T1000 (cell line): ENCODE measurements at places on chromosomes 3 and 15.

- no peak for DNase-seq
Measured at GRCh38 chr3:133944181-133944580, 48.5 kb upstream of the RAB6B start.

DNA sequence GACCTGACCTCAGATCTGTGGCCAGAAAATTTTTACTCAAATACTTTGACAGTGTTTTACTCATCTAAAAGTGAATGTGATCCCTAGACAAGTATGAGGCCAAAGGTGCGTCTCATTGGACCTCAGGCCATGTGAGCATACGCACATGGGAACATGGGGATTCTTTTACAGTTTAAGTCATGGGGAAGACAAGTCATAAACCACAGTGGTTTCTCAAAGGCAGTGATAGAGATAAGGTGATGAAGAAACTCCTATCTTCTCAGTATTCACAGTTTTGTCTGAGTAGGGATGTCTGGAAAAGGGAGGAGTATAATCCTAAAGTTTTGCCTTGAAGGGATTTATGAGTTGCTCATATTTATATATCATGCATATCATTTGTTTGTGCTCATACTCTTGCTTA is 173.8 kb downstream of the FNDC3B start:
- no peak for DNase-seq

- DNase-seq = peak; percentile 51
Measured at GRCh38 chr3:75329476-75330097, 334.5 kb upstream of the FRG2C start.

- no peak for DNase-seq
Measured at GRCh38 chr3:160643994-160644393, 33.0 kb upstream of the ARL14 start.

- DNase-seq = no peak
Measured at GRCh38 chr15:71471347-71471746, 339.0 kb upstream of the NR2E3 start.

GRCh38 chr3:42539871-42540714 is 37.6 kb downstream of the VIPR1 start:
- no peak for DNase-seq

DNA sequence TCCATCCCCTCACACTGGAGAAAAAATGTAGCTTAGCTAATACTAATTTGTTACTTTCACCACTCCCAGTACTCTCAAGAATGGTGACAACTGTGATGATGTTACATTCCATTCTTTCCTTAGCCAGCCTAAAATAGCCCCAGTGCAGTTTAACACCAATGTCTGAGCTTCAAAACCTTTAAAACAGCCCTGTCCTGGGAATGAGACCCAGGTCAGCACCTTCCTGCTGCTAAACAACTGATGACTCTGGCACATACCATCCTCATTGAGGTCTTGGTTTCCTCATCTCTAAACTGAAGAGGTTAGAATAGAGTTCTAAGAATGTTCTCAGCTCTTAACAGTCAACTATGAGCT is 3.8 kb downstream of the SCAMP2 start:
- no peak for DNase-seq

- no peak for DNase-seq
Measured at GRCh38 chr3:73513260-73513659, 111.5 kb downstream of the PDZRN3 start.

DNA sequence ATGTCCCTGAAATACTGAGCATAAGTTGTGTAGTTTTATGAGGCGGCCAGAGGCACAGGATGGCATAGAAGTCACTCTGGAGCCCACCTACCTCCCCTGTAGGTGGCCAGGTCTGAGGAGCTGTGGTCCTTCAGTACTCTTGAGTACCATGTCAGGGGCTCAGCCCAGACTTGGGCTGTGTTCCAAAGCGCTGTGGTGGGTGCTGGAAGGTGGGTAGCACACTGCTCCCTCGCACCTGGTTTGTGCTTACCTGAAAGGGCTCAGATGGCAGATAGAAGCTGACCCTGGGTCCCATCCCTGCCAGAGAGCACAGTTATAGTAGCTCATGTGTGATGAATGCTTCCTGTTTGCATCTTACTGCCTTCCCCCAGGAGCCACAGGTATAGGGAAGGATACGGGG is 15.5 kb downstream of the NISCH start:
- DNase-seq = no peak

GRCh38 chr3:128423525-128424147 is 43.1 kb downstream of the DNAJB8 start:
- no peak for DNase-seq

GRCh38 chr3:8608041-8608790 is 36.4 kb downstream of the SSUH2 start:
- DNase-seq = no peak

GRCh38 chr15:73950831-73951561 is 24.7 kb downstream of the LOXL1 start:
- peak; percentile 68 for DNase-seq

DNA sequence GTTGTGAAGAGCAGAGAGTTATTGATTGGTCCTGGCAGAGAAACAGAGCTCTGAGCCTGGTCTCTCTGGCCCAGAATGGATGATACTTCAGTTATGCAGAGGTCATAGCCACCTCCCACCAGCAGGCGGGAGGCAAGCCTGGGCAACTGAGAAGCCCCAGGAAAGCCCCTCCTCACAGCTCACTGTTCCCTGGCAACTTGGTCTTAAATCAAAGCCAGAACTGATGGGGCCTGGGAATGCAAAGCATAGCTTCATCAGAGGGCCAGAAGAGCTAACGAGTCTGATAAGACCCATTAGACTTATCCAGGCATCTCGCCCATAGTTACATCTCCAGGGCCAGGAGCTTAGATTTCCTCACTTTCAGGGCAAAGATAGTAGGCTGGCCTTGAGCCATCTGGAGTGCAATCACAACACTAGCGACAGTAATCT is 5.5 kb upstream of the COLQ start:
- DNase-seq = no peak

GRCh38 chr3:15519096-15519495 is 2.4 kb downstream of the COLQ start:
- no peak for DNase-seq

DNA sequence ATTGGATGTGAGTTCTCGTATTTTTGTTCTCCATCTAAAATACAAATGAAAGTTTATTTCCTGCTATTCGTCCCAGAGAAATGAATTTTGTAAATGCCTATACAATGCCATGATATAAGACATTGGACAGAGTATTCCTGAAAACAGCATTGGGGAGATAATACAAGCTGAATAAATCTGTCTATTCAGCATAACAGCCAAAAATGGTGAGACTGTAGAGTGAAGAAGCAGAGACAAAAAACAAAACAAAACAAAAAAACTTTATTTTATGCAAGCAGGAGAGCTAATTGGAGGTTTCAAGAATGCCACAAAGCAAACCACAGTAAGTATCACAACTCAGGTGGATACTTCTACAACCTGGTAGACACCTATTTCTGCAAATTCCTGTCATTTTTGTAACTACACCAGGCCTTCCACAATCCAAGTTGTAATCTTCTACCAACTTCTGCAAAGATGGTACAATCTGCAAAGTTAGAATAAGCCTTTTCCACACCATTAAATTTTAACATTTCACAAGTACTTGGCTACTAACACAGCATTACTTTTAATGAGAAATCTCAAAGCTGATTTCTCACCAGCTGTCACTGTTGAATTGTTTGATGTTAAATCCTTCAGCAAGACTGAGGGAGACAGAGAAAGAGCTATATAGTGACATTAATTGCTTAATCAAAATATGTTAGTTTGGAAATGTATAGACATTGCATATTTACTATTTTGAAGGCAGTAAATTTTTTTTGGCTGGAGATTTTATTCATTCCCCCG is 163.1 kb downstream of the CLSTN2 start:
- no peak for DNase-seq

- no peak for DNase-seq
Measured at GRCh38 chr3:150913133-150913922, 8.1 kb upstream of the MINDY4B start.

- no peak for DNase-seq
Measured at GRCh38 chr3:106206146-106206545, 337.3 kb upstream of the CBLB start.

- DNase-seq = no peak
Measured at GRCh38 chr15:64596701-64597476, 136.5 kb downstream of the ZNF609 start.

DNA sequence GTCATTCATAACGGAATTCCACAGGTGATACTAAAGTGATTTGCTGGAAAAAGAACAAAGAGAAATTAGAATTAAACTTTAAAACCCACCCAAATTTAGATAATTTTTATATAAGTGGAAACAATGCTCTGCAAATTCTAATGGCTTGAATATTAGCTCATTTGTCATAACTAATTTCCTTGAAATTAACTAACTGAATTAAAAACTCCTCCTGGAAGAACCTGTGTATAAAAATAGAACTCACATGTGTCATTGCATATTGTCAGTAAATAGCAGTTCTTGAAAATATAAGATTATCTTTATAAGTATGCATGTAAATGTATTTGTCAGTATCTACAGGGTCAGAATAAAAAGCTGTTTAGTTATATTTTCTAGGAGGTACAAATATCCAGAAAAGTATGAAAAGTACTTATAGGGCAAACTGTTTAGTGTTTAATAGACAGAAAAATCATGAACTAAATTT is 16.3 kb downstream of the ZIC1 start:
- no peak for DNase-seq

DNA sequence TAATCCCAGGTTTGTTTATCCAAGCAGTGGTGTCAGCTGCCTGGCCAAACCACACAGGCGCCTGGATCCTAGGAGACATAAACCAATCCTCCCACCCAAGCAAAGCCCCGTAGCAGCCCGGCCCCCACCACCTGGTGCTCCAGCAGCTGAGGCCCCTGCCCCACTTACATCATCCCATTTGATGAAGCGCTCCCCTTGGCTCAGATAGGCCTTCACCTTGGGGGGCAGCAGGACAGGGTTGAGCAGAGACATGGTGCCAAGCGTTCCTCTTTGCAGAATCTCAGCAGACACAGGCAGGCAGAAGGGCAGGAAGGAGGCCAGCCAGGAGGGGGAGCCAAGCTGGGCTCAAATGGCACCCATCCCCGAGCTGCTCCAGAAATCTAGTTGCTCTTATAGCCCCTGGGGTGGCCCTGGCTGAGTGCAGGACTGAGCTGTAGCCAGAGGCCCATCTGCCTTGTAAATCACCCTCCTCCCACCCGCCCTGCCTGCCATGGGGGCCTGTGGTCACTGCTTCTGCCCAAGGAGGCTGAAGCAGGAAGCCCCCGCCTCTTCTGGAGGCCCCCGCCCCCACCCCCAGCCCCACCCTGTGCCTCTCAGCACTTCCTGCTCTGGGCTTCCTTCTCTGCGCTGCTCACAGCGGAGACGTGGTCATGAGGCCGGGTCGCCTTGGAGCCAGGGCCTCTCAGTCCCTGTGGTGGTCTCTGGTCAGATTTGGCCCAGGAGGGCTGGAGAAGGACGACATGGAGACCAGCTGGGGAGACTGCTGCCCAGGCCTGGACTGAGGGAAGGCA is at the start of gene PLCB2:
TSS of gene PLCB2 (minus strand) at position 515 of the 791 bp plus-strand sequence. CDS start at position 252, 263 bp downstream.
- no peak for DNase-seq

- no peak for DNase-seq
Measured at GRCh38 chr15:94021621-94022320, 209.6 kb upstream of the MCTP2 start.

DNA sequence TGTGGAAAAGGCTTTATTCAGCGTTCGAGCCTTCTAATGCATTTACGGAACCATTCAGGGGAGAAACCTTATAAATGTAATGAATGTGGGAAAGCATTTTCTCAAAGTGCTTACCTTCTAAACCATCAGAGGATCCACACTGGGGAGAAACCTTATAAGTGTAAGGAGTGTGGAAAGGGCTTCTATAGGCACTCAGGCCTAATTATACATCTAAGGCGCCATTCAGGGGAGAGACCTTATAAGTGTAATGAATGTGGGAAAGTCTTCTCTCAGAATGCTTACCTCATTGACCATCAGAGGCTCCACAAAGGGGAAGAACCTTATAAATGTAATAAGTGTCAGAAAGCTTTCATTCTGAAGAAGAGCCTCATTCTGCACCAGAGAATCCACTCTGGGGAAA is 6.2 kb upstream of the ZNF35 start:
- no peak for DNase-seq

GRCh38 chr3:160784853-160785252 is 28.8 kb downstream of the PPM1L start:
- no peak for DNase-seq

DNA sequence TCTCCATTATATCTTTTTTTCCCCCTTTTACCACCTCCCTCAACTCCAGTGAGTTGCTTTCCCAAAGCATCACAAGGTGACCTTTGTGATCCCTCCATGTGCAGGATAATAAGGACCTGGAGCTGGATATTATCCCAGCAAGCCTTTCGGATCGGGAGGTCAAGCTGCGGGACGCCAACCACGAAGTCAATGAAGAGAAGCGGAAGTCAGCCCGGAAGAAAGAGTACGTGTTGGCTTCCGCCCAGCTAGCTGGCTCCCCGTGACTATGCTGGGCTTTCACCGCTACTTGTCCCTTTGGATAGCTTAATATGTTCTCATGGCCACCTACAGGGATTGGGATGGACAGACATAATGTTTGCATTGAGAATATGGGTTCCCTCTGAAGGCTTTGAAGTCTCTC is 273.7 kb upstream of the UMPS start:
- DNase-seq = no peak

GRCh38 chr3:30281526-30281925 is 324.9 kb upstream of the TGFBR2 start:
- DNase-seq = no peak

DNA sequence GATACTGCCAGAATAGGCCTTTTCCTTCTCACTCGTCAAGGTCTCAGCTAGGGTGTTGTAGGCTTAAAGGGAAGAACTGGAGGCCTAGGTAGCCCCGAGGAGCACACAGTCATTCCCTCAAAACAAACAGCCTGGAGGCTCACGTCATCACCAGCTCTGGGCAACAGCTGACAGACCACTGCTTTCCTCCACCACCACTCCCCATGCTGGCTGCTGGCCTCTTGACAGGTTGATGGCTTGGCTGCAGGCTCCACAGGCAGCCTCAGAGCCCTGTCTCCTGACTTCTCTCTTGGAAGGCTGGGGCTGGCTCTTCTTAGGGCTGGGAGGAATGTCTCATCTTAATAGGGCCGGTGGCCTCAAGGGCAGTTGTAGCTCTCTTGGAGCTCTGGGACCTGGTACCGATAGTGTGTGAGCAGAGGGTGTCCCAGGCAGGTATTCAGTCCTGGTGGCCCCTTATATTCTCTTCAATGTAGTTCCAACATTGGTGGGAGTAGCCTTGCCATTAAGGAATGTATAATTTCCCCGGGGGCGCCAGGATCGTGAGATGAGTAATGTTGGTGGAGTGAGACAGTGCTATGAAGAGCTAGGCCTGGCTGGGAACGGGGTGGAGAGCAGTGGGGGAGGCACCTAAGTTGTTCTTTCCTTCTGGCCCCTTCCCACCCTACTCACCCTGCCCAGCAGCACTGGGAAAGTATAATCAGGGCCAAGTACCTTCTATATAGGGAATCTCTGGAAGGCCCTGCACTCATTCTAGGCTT is 6.1 kb upstream of the AP2M1 start:
- DNase-seq = peak; percentile 51

- DNase-seq = no peak
Measured at GRCh38 chr15:78059110-78059839, 18.2 kb downstream of the TBC1D2B start.

DNA sequence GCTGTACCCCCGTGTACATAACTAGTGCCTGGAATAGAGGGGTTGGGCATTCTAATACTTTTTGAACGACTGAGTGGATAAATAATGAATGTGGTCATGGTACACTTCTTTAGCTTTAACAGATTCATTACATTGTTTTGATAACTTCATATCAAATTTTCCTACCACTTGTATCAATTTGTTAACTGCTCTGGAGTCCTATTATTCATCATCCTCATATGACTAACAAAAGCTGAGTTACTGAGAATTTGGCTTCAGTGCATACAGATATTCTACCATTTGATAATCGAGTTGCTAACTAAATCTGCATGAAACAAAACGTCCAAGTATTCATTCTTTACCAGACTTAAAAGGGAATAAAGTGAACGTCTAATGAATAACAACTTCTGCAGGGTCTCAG is 31.7 kb downstream of the FRMD5 start:
- no peak for DNase-seq

- no peak for DNase-seq
Measured at GRCh38 chr3:42345811-42346210, 64.6 kb downstream of the LYZL4 start.
